ENCODE measurements at places on chromosomes 2 and 18.

GRCh38 chr2:120253021-120253882, 600 bp downstream of the RALB start:
- DNase-seq = peak; percentile 43

- DNase-seq = no peak
These were observed 133.8 kb upstream of the CTDP1 start for GRCh38 chr18:79545736-79546171.

- no peak for DNase-seq
These were observed 89.9 kb downstream of the DCDC2C start for GRCh38 chr2:3793249-3793648.

GRCh38 chr2:71556692-71557250, 103.4 kb downstream of the DYSF start:
- DNase-seq = no peak

DNA sequence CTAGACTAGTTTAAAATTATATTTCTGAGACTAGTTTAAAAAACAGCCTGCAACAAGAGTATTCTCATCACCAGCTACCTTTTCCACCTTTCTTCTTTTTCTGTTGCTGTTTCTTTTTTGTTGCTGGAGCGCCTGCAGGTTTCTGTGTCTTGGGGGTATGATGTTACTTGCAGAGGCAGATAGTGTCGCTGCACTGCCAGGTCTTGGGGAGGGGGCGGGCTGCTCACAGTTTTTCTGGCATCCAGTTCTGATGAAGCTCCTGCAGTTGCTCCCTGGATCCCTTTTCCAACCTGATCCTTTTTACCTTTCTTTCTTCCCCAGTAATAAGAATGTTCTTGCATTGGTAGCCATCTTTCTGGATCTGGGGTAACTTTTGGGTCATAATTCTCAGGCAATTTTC, 8.0 kb upstream of the C18orf32 start:
- no peak for DNase-seq

DNA sequence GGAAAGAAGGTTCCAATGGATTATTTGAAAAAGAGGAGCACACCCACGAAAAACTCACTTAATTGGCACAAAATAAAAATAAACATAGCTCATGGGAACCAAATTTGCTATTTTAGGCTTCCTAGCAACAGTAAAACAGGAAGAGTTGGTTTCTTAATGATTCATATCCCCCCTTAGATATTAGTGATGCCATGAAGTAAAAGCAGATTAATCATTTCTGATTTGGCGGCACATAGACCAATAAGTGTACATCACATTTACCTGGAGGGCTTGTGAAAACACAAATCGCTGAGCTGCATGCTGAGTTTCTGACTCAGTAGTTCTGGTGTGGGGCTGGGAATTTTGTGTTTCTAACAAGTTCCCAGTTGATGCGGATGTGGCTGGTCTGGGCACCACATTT, 260.4 kb downstream of the SLC4A3 start:
- DNase-seq = no peak

- DNase-seq = no peak
These were observed 36.7 kb upstream of the MAPK4 start for GRCh38 chr18:50523165-50523564.

GRCh38 chr18:50816419-50817166, 3.2 kb downstream of the MRO start:
- no peak for DNase-seq

GRCh38 chr2:240269886-240270285, 129.4 kb upstream of the OTOS start:
- no peak for DNase-seq

- no peak for DNase-seq
These were observed 431.1 kb downstream of the ZEB2 start for GRCh38 chr2:144088863-144089262.

DNA sequence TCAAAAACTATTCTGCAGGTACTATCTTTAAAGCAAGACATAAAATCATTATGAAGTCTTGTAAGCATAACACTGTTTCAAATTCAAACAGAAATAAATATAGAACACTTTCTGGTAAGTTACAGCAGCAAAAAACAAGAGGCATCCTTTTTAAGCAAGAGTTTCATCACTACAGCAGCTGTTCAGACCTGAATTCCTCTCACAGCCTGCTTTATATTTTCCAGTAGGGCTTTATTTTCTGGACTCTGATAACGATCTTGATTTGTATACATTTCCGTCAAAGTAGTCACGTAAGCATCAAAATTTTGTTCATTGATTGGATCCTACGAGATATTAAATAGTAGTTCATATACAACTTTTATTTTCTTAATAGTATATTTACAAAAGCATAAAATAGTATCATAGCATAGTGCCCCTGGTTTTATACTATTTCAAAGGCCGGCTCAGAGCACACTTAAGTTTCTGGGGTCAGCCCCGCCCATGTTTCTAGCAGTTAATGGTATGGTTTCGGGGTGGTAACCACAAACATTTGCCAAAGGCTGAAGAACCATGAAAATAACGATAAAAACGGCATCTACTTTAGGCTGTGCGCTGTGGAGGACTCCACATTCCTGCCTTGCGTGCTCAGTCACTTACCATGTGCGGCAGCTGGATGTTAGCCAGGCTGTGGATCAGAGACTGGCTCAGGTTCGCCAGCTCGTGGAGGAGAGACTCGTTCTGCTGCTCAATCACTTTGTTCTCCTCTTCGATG, 47.5 kb upstream of the PXDN start:
- DNase-seq = no peak

DNA sequence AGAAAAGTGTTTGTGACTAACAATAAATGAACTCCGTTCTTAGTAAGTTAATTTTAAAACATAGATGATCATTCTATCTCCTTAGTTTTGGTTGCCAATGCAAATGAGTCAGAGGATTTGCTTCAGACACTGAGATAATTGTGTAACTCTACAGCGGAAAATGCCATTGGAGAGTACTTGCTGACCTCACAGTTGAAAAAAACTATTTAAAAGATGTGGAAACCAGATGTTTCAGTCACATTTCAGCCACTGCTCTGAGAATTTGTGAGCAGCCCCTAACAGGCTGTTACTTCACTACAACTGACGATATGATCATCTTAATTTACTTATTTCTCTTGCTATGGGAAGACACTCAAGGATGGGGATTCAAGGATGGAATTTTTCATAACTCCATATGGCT, at the start of gene TNFAIP6:
TSS of gene TNFAIP6 (plus strand) at position 234 of the 400 bp plus-strand sequence. CDS start at position 309, 75 bp downstream.
- DNase-seq = no peak

DNA sequence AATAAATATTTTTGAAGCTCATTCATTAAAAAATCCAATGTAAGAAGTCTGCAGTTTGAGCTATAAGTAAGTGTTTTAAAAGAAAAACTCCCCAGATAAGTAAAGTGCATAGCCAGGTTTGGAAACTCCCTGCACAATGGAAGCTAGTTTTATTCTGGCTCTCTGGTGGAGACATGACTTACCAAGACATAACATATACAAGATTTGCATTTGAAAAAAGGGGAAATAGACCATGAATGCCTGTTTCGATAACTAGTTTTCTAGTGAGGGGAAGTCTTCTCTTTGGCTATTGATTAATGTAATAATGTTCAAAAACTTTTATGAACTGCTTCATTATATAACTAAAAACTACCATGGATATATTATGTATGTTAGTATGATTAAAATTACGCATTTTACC, 435.2 kb downstream of the ARHGAP15 start:
- peak; percentile 10 for DNase-seq

DNA sequence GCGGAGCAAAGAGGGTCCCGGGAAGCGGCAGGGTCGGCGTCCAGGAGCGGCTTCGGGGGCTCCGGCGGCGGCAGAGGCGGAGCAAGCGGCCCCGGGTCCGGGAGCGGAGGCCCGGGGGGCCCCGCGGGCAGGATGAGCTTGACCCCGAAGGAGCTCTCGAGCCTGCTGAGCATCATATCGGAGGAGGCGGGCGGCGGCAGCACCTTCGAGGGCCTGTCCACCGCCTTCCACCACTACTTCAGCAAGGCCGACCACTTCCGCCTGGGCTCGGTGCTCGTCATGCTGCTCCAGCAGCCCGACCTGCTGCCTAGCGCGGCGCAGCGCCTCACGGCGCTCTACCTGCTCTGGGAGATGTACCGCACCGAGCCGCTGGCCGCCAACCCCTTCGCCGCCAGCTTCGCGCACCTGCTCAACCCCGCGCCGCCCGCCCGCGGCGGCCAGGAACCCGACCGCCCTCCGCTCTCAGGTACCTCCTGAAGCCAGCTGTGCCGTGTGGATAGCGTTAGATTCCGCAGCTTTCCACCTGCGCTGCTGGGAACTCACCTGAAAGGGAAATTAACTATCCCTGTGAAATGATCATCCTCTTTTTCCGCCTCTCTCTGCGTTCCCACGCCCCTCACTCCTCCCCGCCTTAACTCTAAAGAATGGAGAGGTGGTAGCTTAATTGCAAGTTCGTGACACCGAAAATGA, 472 bp downstream of the CNOT11 start:
- DNase-seq = peak; percentile 41

- DNase-seq = no peak
These were observed 108.0 kb downstream of the ITGB1BP1 start for GRCh38 chr2:9315280-9315847.

- no peak for DNase-seq
These were observed 337.4 kb upstream of the PIK3C3 start for GRCh38 chr18:41617647-41618046.

GRCh38 chr2:215862351-215862771, 151.0 kb downstream of the MREG start:
- DNase-seq = no peak

DNA sequence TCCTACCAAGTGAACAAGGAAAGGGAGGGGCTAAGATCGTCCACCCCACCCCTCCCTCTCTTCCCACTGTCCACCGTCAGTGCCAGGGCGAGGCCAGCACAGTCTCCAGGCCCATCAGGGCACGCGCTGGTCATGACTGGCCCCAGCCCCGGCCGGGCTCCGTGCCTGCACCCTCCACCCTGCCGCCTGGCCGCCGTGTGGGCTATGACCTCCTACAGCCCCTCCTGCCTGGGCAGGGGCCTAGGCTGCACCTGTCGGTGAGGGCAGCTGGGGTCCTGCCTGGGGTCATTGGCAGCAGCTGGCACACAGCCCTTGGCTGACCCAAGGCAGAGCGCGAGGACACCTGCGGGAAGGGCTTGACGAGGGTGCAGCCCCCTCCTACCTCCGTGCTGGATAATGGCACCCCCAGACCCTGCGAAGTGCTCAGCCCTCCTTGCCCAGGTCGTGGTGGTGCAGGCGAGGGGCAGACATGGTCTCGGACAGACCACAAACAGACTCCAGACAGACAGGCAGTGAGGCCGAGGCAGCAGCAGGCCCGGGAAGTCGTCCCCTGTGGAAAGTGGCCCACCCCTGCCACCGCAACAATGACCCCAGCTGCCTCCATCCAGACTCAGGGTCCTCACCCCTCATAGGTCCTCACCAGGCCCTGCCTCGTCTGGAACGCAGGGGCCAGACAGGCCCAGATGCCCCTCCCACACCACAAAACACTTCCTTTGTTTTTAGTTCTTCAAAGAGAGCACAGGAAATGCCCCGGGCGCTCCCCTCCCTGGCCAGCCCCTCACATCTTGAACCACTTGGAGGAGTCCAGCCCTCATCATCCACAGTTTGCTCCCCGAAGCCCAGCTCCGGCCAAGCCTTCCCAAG, 43.1 kb upstream of the GPC1 start:
- DNase-seq = no peak

- peak; percentile 58 for DNase-seq
These were observed at the start of gene B4GALT6 for GRCh38 chr18:31684279-31685096. TSS of gene B4GALT6 (minus strand) at chr18:31684581. CDS start at chr18:31684426, 155 bp downstream.

- no peak for DNase-seq
These were observed 246.4 kb upstream of the BOD1L2 start for GRCh38 chr18:56900195-56901094.

DNA sequence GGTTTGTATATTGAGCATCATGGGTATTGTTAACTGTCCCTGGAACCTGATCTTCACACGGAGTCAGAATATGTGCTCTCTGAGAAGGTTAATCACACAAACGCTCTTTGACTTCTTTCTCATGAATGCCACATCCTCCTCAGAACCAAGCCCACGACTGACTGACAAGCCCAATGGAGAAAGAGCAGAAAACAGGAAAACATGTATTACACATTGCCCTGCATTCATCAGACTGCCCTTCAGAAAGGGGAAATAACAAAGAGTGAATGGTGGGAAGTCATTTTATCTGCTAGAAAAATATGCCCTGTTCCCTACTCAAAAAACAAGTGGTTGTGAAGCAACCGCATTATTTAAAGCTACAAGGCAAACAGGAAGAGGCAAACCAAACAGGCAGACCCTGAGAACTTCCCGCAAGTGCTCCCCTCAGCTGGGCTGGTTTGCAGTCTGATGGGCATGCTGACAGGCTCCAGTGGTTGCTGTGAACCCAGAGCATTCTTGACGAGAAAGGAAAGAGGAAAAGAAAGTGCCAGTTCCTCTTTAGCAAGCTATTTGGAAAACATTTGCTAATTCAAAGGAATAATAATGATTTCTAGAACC, 172.9 kb upstream of the SETBP1 start:
- DNase-seq = no peak

GRCh38 chr2:12502759-12503158, 214.0 kb upstream of the TRIB2 start:
- no peak for DNase-seq

DNA sequence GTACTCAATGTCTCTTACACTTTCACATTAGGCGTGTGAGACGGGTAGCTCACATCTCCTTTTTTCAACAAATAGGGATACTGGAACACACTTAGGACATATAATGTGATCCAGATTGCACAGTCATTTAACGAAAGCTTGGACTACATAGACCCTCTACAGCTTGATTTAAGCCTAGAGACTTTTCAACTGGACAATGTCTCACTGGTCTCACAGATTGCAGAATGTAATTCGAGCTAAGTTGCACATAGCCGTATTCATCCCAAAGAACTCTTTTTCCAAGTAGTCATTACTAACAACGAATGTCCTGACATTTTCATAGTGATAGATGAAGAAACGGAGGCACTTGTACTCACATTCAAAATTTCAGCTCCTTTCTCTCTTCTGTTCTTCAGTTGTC, 612.1 kb downstream of the ZEB2 start:
- DNase-seq = no peak

DNA sequence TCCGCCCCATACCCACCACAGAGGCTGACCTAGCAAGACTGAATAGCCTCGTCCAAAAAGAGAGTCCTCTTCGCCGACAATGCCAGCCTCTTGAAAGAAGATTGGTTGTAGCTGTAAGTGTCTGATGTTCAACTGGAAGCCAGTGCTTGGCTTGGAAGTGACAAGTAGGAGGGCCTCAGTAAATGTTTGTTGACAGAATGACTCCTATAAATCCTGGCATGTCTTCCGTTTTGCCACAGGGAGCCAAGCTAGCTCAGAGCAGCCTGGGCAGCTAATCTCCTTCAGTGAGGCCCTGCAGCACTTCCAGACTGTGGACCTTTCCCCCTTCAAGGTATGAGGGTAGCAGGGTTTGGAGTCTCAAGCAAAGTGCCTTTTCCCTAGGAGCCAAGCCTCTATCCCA, 14.9 kb downstream of the ELMOD3 start:
- no peak for DNase-seq

DNA sequence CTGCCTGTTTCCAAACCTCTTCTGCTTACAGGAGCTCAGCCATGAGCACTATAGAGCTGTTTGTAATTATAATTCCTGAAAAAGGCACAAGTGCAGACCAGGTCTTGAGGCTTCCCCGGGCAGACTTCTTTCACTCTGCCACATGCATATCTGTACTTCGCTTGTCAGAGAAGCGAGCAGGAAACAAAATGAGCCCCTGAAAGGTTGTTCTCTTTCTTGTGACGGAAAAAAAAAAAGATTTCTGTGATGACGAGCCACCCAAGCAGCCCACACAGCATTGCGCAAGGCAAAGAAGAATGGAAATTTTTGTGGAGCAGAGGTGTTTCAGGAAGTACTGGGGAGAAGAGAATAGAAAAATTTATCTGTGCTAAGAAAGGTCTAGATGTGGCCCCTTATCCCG, 54.0 kb upstream of the LINC00305 start:
- no peak for DNase-seq
